ENCODE measurements at places on chromosomes 7 and 10. TPM values are rescaled to one million over a fixed set of nuclear protein-coding genes. Genes with fewer than 3 reads are reported as not detected.

LRRD1 gene
- total RNA-seq: 0.13 TPM

HMX2 gene
- total RNA-seq: not detected

NKX1-2 gene
- 2.1 TPM for total RNA-seq

UTF1 gene
- total RNA-seq: not detected

INPP5A gene
- total RNA-seq: 22.8 TPM

CALCR gene
- not detected for total RNA-seq

TMEM236 gene
- under 0.01 TPM for total RNA-seq

BRI3 gene
- 64.0 TPM for total RNA-seq

PRKG1 gene
- total RNA-seq: 0.26 TPM

CCDC7 gene
- 2.4 TPM for total RNA-seq
